ENCODE measurements at places on chromosomes 4 and X.

- no peak for DNase-seq
Observed at GRCh38 chr4:140742838-140743193, 13.4 kb downstream of the TBC1D9 start.

DNA sequence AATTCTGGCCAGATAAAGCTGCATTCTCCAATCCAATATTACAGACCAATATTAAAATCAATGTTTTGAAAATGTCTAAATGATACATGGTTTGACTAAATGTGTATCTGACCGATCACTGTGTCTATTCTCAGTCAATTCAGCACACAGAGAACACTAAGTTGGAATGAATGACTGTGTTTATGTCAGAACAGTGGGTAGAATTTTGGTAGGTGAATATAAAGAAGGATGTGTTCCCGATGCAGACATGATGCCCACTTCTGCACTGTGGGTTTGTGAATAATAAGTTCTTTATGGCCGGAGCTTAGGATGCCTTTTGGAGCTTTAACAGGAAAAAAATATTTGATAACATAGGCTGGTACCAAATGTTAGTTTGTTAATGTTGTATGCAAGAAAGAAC is 113.2 kb upstream of the GIMD1 start:
- DNase-seq = no peak

- no peak for DNase-seq
Observed at GRCh38 chr4:159434114-159434870, 331.4 kb downstream of the RAPGEF2 start.

- no peak for DNase-seq
Observed at GRCh38 chr4:176433983-176434382, 114.2 kb downstream of the SPCS3 start.

DNA sequence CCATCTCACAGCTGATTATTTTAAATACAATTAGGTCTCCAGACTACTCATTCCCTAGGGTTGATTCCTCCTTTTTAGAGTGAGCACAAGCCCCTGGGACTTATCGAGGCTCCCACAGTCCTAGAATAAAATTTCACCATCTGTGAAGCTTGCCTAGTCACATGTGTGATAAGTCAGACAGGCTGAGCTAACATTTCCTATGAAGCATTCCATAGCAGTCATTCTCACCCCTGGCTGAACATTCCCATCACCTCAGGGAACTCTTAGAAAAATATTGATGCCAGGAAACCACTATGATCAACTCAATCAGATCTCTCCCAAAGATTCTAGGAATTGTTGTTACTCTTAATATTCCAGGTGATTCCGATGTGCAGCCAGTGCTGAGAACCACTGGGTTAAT is 37.7 kb downstream of the ARHGEF9 start:
- no peak for DNase-seq

- no peak for DNase-seq
Observed at GRCh38 chr4:8582016-8582415, 1.8 kb downstream of the GPR78 start.

DNA sequence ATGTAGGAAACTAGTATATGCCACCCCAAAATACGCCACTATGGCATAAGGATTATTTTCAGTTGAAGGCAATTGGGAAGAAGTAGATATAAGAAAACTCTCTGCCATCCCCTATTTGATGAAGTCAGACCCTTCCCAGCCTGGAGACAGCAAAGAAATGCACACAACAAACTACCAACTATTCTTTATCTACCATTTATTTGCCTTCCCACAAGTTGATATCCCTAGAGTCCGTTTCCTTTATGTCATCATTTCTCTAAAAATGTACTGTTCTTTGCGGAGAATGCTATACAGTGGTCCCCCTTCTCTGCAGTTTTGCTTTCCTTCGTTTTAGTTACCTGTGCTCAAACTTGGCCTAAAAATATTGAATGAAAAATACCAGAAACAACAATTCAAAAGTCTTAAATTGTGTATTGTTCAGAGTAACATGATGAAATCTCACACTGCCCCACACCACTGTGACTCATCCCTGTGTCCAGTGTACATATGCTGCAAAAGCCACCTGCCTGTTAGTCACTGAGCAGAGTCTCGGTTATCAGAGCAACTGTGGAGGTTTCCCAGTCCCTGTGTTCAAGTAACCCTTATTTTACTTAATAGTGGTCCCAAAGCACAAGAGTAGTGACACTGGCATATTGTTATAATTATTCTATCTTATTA is 152.3 kb downstream of the WDFY3 start:
- DNase-seq = no peak

DNA sequence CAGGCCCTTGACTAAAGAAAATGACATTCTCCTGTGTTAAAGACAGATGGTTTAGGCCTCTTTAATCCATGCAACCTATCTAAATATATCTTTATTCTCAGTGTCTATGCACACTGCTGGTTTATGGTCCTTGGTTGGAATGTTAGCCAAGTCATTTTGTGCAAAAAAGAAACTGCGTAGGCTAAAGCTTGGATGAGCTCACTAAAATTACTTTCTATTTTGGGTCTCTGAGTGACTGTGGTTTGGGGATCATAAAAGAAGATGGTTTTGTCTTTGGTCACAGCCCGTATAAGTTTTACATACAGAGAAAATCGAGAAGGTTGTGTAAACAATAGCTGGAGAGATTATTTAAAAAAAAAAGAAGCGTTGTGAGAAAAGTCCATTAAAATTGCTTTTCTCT is 443.6 kb downstream of the UBE2NL start:
- DNase-seq = peak; percentile 3

- no peak for DNase-seq
Observed at GRCh38 chr4:80385397-80386280, 50.1 kb downstream of the CFAP299 start.

DNA sequence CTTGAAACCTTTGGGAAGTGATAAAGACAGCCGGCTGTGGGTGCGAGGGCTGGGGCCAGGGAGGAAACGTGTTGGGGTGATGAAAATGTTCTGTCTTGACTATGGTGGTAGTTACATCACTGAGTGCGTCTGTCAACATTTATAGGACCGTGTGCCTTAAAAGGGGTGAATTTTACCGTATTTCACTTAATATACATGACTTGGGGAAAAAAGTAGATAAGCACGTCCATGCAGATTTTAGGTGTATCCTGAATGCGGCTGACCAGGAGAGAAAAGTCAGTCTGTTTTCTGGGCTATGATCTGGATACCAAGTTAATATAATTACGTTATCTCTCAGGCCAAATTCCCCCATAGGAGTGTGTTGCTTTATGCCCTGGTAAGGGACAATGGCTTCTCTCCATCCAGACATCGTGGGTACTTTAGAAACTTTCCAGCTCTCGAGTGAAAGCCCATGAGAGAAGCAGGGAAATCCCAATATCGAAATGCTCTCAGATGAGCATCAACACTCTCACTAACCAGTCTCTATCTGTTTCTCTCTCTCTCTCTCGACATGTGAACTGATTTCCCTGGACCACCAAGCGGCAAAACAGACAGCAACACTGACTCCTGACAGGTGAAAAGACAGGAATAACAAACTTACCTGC is 71.5 kb downstream of the IRF2 start:
- DNase-seq = no peak

DNA sequence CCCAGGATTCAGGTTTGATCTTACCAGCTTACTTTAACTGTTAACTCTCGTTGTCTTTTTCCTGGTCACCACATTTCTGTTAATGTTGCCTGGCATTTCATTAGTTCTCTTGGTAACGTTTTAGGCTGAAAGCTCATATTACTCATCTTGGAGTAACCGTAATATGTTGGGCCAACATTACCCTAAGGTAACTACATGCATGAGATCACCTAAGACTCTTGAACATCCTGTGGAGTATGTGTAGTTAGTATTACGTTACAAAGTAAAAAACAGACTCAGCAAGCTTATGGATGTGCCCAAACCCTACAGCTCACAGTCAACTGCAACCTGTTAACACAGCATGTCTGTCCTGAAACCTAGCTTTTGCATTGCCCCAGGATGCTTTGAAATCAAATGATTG is 203.3 kb upstream of the HS3ST1 start:
- DNase-seq = no peak

DNA sequence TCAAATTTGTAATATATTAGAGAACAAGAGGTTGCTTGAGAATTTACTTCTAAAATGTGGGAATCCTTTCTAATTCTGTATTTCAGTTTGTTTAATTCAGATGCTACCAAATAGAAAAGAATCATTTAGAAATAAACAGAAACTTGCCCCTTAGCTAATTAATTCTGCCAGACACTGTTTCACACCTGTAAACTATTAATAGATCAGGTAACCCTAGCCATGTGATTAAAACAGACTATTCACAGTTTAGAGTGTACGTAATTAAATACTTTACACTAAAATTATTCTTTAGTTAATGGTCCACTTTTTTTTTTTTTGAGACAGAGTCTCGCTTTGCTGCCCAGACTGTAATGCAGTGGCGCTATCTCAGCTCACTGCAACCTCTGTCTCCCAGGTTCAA is 124.0 kb downstream of the PTPN13 start:
- no peak for DNase-seq

- DNase-seq = no peak
Observed at GRCh38 chrX:54641530-54641929, 111.5 kb downstream of the GNL3L start.

DNA sequence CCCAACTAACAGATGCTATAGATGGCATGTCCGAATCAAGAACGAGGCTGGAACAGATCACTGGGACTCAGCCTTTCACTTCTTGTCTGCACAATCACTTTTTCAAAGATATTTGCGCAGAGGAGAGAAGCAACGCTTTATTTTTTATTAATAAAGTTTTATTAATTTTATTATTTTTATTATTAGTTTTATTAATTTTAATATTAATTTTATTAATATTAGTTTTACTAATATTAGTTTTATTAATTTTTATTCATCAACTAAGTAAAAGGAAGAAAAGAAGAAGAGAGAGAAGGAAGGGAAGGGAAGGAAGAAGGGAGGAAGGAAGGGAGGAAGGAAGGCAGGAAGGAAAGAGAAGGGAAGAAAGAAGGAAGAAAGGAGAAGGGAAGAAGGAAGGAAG is 236.4 kb upstream of the HHIP start:
- DNase-seq = no peak

DNA sequence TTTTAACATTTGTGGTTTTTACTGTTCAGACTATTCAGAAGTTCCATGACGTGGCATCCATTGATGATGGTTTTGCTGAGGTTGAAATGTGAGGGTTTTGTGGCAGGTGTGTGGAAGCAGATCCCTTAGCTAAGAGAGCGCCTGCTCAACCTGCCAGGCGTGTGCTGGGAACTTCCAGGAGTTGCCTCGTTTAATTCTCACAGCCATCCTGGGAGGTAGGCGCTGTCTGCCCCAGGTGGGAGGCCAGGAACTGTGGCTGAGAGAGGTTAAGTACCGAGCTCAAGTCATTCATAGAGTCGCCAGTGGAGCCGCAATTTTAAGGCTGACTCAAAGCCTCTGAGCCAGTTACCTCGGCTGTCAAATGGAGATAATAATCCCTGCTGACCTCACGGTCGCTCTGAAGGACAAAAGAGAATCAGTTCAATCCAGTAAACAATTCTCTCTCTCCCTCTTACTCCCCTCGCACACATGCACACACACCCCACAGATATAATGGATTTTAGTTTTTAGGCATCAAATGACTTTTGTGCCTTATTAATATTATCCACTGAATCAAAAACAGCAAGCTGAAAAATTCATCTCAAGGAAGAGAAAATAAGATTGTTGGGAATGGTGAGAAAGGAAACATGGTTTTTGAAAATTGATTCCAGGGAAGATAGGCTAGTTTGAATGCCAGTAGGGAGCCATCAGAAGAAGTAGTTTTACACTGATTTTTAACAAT is 171.3 kb downstream of the PTTG2 start:
- DNase-seq = peak; percentile 14

- DNase-seq = no peak
Observed at GRCh38 chr4:183255487-183255886, 64.6 kb downstream of the CLDN22 start.

DNA sequence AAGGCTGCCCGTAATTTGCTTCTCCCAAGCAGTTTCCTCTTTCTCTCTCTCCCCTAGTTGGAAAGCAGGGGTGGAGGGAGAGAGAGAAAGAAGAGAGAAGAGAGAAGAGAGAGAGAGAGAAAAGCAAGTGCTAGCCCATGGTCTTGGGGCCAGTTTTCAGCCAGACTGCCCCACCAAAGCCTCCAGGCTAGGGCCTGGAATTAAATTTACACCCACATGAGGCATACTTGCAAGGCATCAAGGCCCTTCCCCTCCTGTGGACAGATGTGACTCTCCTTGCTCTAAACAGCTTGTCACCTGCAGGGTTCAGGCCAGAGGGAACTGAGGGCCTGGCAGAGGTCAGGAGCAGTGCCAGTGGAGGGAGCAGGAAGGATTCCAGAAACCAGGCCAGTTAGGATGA is 1.7 kb upstream of the CXCR3 start:
- DNase-seq = no peak

- DNase-seq = peak; percentile 64
Observed at GRCh38 chr4:67934628-67935027, 28.7 kb downstream of the TMPRSS11A start.

DNA sequence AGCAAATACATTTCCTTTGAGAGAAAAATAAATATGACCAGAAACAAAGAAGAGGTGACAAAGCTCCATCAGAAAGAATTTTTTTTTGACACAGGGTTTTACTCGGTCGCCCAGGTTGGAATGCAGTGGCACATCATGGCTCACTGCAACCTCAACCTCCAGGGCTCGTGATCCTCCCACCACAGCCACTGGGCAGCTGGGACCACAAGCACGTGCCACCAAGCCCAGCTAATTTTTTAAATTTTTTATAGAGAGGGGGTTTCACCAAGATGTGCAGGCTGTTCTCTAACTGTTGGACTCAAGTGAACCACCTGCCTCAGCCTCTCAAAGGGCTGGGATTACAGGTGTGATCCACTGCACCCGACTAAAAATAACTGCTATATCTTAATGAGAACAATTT is 10.3 kb downstream of the ADH5 start:
- DNase-seq = no peak

- DNase-seq = no peak
Observed at GRCh38 chr4:8847331-8847730, 24.3 kb downstream of the HMX1 start.

GRCh38 chr4:122542411-122543236 is 78.2 kb downstream of the IL21 start:
- no peak for DNase-seq

DNA sequence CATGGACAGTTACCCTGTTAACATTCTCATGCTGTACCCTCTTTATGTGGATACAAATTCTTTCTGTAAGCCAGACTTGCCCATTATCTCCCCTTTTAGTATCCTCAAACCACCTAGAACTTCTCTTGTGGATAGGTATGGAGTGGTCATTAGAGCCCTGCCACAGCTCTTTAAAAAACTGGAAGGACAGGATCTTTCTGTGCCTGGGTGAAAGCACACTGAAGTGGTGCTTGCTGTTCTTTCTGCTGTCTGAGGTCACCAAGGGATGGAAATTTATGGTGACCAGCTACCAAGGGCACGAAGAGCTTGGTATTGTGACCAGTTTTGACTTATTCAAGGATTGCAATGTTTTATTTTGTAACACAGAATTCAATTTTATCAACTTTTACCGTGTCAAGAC is 344.2 kb downstream of the CBLL2 start:
- DNase-seq = no peak

GRCh38 chrX:103791228-103791627 is 14.6 kb downstream of the PLP1 start:
- DNase-seq = no peak
